Panc1 (cell line): ENCODE measurements at places on chromosomes 5 and 9. TPM values are rescaled to one million over a fixed set of nuclear protein-coding genes. Genes with fewer than 3 reads are reported as not detected.

- DNase-seq = no peak
- H3K4me3 ChIP-seq = no peak overlapping the region
- no peak overlapping the region for H3K27ac ChIP-seq
These were observed 41.0 kb downstream of the ALDH1A1 start for GRCh38 chr9:72911816-72912215.

DNA sequence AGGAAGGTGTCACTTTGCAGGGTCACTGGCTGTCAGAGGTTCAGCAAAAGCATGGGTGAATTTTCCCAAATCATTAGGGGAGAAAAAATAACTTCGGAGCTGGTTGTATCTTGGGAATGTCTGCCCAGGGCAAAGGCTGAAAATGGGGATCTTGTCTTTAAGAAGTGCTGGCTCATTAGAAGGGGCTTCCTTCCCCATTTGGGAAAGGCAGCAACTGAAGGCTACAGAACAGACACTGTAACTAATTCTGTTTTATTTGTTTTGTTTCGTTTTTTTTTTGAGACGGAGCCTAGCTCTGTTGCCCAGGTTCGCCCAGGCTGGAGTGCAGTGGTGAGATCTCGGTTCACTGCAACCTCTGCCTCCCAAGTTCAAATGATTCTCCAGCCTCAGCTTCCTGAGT is 70.3 kb upstream of the PCA3 start:
- peaks cover 5% of the 10 kb centered on the region; the same call in 1 of the 2 replicates for H3K27me3 ChIP-seq
- peaks cover 4% of the 10 kb centered on the region; the same call in 1 of the 2 replicates for H3K4me1 ChIP-seq
- H3K36me3 ChIP-seq = no peaks in the 10 kb centered on the region
- DNase-seq = no peak
- no peak overlapping the region for H3K27ac ChIP-seq

- no peak overlapping the region for H3K4me3 ChIP-seq
- DNase-seq = no peak
- H3K27me3 ChIP-seq = no peaks in the 10 kb centered on the region
- no peak overlapping the region for H3K27ac ChIP-seq
- peaks cover 5% of the 10 kb centered on the region for H3K4me1 ChIP-seq
These were observed 4.7 kb downstream of the SLC2A6 start for GRCh38 chr9:133474215-133474614.

- DNase-seq = no peak
- peak overlapping the region; percentile 80 for H3K4me3 ChIP-seq
- no peaks in the 10 kb centered on the region for H3K27me3 ChIP-seq
- H3K36me3 ChIP-seq = no peaks in the 10 kb centered on the region; the same call in 1 of the 2 replicates
- peak overlapping the region; percentile 92 for H3K27ac ChIP-seq
- H3K4me1 ChIP-seq = peaks cover 22% of the 10 kb centered on the region
These were observed 208.4 kb downstream of the MEF2C start for GRCh38 chr5:88674356-88675167.

DNA sequence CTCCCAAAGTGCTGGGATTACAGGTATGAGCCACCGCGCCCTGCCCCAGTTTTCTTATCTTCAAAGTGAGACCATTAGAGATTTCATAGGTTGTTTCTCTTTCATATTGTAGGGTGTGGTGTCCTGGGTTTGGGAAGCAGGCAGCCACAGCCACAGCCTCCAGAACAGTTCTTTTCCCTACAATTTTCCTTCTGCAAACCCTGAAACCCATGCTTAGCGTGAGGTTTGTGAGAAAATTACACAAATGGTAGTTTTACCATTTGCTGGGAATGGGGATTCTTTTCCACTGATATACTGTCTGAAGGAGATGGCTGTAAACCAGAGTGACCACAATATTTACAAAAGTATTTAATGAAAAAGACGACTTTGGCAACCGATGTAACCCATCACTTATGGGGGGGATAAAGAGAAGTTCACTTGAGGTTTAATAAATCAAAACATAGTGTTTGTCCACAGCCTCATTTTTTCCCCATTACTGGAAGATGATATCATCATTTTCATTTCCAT is 26.7 kb upstream of the ECM2 start:
- DNase-seq = no peak
- H3K36me3 ChIP-seq = no peaks in the 10 kb centered on the region
- H3K4me3 ChIP-seq = no peak overlapping the region
- H3K27ac ChIP-seq = no peak overlapping the region
- no peaks in the 10 kb centered on the region for H3K27me3 ChIP-seq

DNA sequence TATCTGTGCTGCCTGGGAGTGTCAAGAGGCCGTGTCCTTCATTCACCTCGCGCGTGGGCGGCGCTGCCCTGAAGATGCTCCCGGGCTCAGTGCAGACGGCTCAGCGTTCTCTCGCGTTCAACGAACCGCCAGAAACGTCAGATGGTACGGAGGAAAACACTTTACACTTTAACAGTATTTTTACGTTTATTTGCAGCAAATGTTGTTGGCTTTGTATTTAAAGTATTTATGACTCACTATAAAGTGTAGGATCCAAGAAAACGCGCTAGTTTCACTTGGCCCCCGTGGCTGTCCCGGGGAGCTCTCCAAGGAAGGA is 544 bp upstream of the ERCC6L2 start:
- peaks cover 15% of the 10 kb centered on the region for H3K4me1 ChIP-seq
- no peak overlapping the region for H3K4me3 ChIP-seq
- DNase-seq = no peak
- H3K27ac ChIP-seq = no peak overlapping the region; the same call in 1 of the 2 replicates

DNA sequence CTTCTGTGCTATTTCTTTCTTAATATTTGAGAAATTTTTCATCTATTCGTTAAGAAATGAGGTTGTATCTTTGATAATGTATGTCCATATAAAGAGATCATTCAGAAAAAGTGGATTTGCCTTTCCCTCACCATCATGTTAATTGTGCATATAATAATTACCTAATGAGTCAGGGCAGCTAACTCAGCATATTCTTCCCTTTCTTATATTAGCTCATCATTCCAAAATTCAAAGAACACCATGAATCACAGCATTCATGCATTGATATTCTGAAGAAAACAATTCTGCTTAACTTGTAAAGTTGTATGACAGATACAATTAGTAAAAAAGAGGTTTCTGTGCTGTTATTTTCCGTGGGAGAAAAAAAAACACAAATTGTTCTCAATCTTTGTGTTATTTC is 630.6 kb downstream of the TLE1 start:
- no peak overlapping the region for H3K27ac ChIP-seq
- DNase-seq = no peak
- no peaks in the 10 kb centered on the region for H3K36me3 ChIP-seq

DNA sequence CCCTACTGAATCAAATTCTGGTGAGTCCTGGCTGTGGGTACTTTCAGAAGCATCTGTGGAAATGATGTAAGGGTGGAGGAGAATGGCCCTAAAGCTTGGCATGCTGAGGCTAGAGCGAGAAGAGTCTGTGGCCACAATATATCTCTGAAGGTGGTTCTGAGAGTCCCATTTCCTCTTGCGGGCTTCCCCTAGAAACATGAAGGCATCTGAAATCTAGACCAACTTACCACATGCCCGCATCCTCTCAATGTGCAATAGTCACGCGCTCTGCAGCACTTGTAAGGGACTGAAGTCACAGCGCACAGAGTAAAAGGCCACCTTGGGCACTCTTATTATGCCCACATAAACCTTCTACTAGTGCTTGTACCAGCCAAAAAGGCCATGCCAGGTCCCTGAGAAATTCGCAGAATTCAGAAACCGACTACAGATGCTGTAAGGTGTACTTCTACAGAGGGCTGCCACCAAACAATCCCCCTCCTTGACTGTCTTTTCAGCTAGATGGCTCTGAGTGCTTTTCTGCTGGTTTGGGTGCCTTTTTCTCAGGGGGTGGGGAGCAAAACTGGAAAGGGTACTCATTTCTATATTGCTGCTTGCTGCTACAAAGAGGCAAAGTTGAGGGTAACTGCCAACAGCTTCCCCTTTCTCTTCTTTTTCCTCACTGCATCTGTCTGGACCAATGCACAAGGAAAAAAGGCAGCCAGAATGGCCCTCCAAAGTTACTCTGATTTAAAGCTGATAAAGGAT is 107.3 kb downstream of the ZDHHC21 start:
- H3K36me3 ChIP-seq = no peaks in the 10 kb centered on the region
- DNase-seq = no peak
- H3K4me1 ChIP-seq = no peaks in the 10 kb centered on the region
- no peak overlapping the region for H3K27ac ChIP-seq
- no peaks in the 10 kb centered on the region for H3K27me3 ChIP-seq

GRCh38 chr9:136331030-136331429 is 3.7 kb downstream of the GPSM1 start:
- no peak for DNase-seq
- no peaks in the 10 kb centered on the region; the same call in 1 of the 2 replicates for H3K4me1 ChIP-seq
- no peak overlapping the region for H3K27ac ChIP-seq
- no peaks in the 10 kb centered on the region; the same call in 1 of the 2 replicates for H3K36me3 ChIP-seq
- H3K27me3 ChIP-seq = no peaks in the 10 kb centered on the region

- H3K36me3 ChIP-seq = no peaks in the 10 kb centered on the region
- H3K4me3 ChIP-seq = no peak overlapping the region
- H3K27me3 ChIP-seq = no peaks in the 10 kb centered on the region
- no peak for DNase-seq
- no peak overlapping the region for H3K27ac ChIP-seq
These were observed 64.3 kb downstream of the GRIN3A start for GRCh38 chr9:101674165-101674564.

- H3K4me1 ChIP-seq = peaks cover 28% of the 10 kb centered on the region
- H3K36me3 ChIP-seq = no peaks in the 10 kb centered on the region; the same call in 1 of the 2 replicates
- H3K27me3 ChIP-seq = no peaks in the 10 kb centered on the region
- H3K4me3 ChIP-seq = no peak overlapping the region
- peak overlapping the region; percentile 54 for H3K27ac ChIP-seq
These were observed 4.4 kb downstream of the NSMF start for GRCh38 chr9:137454597-137455358.

GRCh38 chr5:73188764-73189531 is 16.0 kb downstream of the TMEM174 start:
- DNase-seq = no peak
- no peaks in the 10 kb centered on the region for H3K4me1 ChIP-seq
- H3K4me3 ChIP-seq = no peak overlapping the region
- H3K36me3 ChIP-seq = no peaks in the 10 kb centered on the region
- H3K27me3 ChIP-seq = no peaks in the 10 kb centered on the region

- H3K27me3 ChIP-seq = no peaks in the 10 kb centered on the region
- no peaks in the 10 kb centered on the region for H3K4me1 ChIP-seq
- no peaks in the 10 kb centered on the region for H3K36me3 ChIP-seq
- no peak for DNase-seq
- no peak overlapping the region for H3K27ac ChIP-seq
These were observed 362.3 kb downstream of the FAM170A start for GRCh38 chr5:119991625-119992024.

DNA sequence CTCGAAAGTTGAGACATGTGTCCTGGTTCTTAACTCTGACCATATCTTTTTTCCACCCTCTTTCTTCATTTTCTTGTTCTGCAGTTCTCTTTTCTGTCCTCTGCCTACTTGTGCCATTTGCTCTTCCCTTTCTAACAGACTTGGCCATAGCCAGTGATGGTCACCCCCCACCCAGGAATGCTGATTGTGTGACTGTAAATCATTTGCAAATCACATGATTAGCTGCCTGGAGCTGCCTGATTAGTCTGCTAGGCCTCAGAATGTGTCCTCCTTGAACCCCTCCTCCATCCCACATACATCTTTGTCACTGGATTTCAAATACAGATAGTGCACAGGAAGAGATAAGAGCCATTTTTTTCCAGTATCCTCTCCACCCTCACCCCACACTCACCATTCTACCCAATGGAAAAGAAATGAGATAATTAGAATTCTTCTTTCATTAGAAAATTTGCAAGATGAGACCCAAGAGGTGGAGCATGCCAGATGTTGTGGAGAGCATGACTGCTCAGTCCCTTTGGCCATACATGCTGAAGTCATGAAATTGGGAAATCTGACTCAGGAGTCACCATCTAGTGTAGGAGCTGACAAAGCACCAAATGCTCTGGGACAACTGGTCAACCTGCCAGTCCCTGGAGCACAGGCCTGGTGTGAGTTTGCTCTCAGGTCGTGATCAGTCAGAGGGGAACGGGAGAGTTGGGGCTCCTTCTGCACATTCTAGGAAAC is 538.2 kb downstream of the CCDC171 start:
- no peaks in the 10 kb centered on the region for H3K4me1 ChIP-seq
- H3K27ac ChIP-seq = no peak overlapping the region
- DNase-seq = no peak
- H3K27me3 ChIP-seq = no peaks in the 10 kb centered on the region
- H3K36me3 ChIP-seq = no peaks in the 10 kb centered on the region

DNA sequence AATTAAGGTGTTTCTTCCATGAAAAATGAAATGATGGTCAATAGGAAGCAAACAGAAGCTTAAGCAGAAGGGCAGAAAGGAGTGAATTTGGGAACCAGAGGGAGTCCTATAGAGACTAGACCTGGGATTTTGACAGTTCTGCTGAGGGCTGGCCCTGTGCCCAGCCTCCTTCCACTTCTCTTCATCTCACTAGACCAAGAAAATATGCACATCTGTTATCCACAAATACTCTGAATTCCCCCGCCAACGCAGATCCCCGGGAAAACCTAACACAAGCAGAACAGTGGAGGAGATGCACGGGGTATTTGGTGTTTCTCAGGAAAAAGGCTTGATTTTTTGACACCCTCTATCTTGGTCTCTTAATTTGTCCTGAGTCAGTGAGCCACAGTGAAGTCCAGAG is 22.7 kb downstream of the GRIA1 start:
- no peaks in the 10 kb centered on the region for H3K4me1 ChIP-seq
- H3K36me3 ChIP-seq = no peaks in the 10 kb centered on the region
- no peaks in the 10 kb centered on the region for H3K27me3 ChIP-seq
- no peak overlapping the region for H3K27ac ChIP-seq
- no peak for DNase-seq

- H3K4me1 ChIP-seq = no peaks in the 10 kb centered on the region
- DNase-seq = peak; percentile 55
- no peaks in the 10 kb centered on the region for H3K36me3 ChIP-seq
- no peak overlapping the region for H3K27ac ChIP-seq
- H3K27me3 ChIP-seq = no peaks in the 10 kb centered on the region
- H3K4me3 ChIP-seq = no peak overlapping the region
These were observed 31.6 kb downstream of the PTGS1 start for GRCh38 chr9:122402403-122402871.

DNA sequence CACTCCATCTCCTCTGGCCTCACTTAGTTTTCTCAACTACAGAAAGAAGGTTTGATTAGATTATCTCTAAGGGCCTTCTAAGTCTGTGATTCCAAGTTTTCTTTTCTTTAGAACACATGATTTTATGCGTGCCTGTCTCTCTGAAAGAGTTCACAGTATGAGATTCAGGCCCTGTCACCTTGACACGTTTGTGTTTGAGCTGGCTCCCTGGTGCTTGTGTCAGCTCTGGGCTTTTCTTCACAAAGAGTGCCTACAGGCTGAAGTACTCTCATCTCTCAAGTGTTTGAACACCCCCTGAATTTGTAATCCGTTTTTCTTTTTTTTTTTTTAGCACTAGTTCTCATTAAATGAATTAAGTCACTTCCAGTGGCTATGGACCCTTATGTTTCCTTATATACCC is 306.9 kb upstream of the C9orf72 start:
- no peak for DNase-seq
- H3K4me1 ChIP-seq = no peaks in the 10 kb centered on the region
- no peak overlapping the region for H3K4me3 ChIP-seq
- H3K27ac ChIP-seq = no peak overlapping the region

GRCh38 chr9:99852617-99853016 is 30.9 kb downstream of the NR4A3 start:
- no peaks in the 10 kb centered on the region for H3K27me3 ChIP-seq
- no peak overlapping the region for H3K4me3 ChIP-seq
- H3K27ac ChIP-seq = no peak overlapping the region
- DNase-seq = no peak
- no peaks in the 10 kb centered on the region for H3K4me1 ChIP-seq

The FBLL1 gene
- total RNA-seq = 7.5 TPM

The GRXCR2 gene
- not detected for total RNA-seq

The IRX1 gene
- total RNA-seq = not detected

The PCDHB7 gene
- total RNA-seq = 1.3 TPM

The CCNB1 gene
- total RNA-seq = 262 TPM

The DENND1A gene
- 19.7 TPM for total RNA-seq

The ABHD17B gene
- 21.1 TPM for total RNA-seq
